ENCODE measurements at places on chromosomes 1 and 21.

DNA sequence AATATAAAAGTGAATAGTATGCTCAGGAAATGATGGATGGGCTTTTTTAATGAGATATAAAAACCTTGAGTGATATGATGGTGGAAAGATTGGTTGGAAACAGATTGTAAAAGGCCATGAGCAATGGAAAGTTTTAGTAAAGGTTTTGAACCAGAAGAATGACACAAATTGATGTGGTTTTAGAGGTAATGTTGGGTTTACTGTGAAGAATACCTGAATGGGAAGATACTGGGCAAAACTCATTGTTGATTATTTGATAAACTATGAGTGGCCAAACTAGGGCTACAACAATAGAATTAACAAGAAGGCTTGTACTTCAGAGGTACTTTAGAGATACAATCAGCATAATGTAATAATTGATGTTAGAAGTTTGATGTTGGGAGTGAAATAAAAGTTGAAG lies 108.5 kb downstream of the PTGS2 start:
- DNase-seq, result no peak

DNA sequence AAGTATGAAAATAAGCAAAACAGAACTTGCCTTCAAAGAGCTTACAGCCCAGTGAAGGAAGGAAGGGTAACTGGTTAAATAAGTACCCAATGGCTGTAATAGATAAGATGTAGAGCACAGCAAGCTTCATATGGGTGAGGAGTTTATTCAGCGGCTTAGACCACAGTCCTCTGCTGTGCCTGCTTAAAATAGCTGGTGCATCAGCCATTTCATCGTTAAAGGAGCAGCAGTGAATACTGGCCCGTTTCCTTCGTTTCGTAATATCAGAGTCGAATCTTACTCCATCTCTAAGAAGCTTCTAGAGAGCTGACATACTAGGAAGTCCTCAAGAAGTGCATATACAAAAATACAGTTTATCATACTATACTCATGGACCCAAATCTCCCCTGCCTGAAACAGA lies 286.5 kb downstream of the NFIA start:
- no peak for DNase-seq

DNA sequence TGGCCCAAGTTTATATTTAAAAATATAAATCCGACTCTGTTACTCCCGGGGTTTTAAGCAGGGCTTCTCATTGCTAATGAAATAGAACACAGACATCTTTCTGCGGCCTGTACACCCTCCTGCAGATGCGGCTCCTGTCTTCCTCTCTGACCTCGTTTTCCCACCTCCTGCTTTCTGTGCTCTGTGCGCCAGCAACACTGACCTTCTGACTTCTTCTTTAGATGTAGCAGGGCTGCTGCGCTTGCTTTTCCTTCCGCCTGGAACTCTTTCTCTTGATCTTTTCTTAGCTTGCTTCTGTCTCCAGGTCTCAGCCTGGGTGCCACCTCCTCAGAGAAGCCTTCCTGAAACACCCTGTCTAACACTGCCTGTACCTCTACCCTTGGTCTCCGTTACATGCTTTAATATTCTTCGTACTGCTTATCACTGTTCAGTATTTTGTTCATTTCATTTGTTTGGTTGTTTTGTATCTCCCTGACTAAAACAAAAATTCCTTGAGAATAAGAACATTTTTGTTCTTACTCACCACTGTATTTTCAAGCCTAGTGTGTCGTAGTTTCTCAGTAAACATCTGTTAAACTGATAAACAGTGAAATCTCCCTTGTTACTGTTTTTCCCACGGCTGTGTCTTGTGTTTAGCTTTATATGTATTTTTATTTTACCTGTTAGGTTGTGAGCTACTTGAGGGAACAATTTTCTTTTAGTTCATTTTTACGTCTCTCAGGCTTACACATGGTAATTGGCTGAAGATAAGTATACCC lies 79.0 kb downstream of the ST3GAL3 start:
- DNase-seq, result no peak

- no peak for DNase-seq
Observed at GRCh38 chr1:233025567-233025966, 75.2 kb downstream of the NTPCR start.

DNA sequence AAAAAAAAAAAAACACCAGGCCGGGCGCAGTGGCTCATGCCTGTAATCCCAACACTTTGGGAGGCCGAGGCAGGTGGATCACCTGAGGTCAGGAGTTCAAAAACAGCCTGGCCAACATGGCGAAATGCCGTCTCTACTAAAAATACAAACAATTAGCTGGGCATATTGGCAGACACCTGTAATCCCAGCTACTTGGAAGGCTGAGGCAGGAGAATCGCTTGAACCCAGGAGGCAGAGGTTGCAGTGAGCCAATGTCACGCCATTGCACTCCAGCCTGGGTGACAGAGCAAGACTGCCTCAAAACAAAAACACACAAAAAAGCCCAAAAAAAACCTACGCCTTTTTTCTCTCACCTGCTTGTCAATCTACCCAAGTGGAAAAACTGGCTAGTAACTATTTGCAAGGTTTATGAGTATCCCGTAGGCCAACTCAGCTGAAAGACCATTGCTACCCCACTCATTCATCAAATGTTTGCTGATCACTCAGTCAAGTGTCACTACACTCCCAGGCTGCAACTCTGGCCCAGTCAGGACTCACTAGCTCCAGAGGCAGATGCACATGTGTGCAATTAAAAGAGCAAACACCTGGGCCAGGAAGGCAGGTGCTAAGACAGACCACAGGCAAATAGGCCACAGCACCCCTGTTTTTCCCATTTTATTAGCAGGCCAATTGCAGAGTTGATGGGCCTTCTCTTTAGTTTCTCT lies 2.0 kb downstream of the CSRP1 start:
- DNase-seq, result no peak

GRCh38 chr1:3120140-3120539 lies 51.1 kb downstream of the PRDM16 start:
- no peak for DNase-seq

DNA sequence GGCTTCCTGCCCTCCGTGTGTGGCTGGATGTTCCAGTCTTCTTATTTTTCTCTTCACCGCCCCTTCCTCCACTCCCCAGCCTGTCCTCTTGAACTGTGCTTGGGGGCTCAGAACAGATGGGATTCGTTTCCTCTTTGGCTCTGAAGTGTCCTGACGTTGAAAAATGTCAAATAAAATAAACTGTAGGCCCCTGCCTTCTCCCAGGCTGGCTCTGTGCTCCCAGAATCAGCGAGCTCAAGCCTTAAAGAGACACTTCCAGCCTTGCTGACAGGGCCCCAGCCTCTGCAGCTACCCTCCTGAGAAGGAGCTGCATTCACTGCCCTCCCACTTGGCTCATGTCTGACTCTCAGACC lies 104.2 kb upstream of the IPO9 start:
- DNase-seq, result no peak

- no peak for DNase-seq
Observed at GRCh38 chr1:91797164-91797563, 88.8 kb downstream of the TGFBR3 start.

- no peak for DNase-seq
Observed at GRCh38 chr1:25030674-25031589, 100.9 kb upstream of the RUNX3 start.

DNA sequence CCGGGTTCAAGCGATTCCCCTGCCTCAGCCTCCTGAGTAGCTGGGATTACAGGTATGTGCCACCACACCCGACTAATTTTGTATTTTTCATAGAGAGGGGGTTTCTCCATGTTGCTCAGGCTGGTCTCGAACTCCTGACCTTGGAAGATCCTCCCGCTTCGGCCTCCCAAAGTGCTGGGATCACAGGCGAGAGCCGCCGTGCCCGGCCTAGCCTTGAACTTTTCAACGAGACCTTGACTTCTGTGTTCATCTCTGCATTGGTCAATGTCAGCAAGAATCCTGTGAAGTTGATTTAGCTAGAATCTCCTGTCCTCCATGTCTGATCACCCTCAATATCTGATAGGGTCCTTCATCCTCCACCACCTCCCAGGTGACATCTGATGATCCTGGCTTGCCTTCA lies 11.4 kb upstream of the CNR2 start:
- DNase-seq, result no peak

- DNase-seq, result no peak
Observed at GRCh38 chr1:50568782-50569181, 145.5 kb upstream of the DMRTA2 start.

GRCh38 chr1:20496241-20496661 lies 10.2 kb upstream of the CAMK2N1 start:
- DNase-seq, result no peak

DNA sequence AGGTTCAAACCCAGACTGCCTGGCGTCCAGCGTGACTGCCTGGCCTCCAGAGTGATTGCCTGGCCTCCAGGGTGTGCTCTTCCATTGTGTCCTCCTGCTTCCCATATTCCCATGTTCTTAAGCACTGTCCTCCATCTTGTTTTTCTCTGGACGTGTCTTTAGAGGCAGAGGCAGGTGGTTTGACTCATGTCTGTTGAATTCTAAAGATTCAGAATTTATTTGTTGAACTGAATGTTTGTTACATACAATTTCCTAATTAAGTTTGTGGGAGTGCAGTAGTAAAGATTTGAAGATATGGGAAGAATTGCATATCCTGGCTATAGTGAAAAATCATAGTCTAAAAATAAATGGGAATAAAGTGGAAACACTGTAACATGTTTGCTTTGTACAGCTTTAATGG lies 18.3 kb downstream of the ST6GALNAC3 start:
- DNase-seq, result no peak

DNA sequence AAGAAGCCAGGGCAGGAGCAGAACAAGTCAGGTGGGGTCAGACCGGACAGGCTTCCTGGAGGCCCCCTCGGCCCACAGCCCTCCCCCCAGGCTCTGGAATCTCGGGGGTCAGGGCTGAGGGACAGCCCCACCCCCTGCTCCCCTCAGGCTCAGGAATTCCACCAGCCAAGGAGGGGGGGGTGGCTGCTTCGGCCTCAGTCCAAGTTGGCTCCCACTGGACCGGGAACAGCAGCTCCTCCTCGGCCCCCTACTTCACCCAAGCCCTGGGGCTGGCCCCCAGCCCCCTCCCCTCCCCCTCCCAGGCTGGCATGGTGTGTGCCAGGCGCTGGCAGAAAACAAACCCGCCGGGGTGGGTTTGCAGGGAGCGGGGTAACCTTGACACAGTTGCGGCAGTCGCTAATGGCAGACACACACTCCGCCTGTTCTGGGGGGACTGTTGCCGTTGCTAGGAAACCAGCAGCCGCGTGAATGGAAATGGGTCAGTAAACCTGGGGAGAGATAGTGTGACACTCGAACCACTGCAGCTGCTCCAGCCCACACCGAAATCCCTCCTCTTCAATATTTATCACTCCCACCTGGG lies 32.4 kb downstream of the AHDC1 start:
- DNase-seq, result no peak

GRCh38 chr1:232142403-232143314 lies 487.3 kb downstream of the SIPA1L2 start:
- DNase-seq, result peak; percentile 77

GRCh38 chr1:25771221-25772114 lies 28.5 kb upstream of the SELENON start:
- no peak for DNase-seq

- no peak for DNase-seq
Observed at GRCh38 chr1:170727963-170728362, 64.0 kb downstream of the PRRX1 start.

All from BJ (cell line).